Activated T-helper 9 cell treated with anti-CD3 and anti-CD28 coated beads, Interleukin-2, amount 50 U/mL, for 16 hours (primary cell): ENCODE measurements at places on chromosomes 2 and 18.

DNA sequence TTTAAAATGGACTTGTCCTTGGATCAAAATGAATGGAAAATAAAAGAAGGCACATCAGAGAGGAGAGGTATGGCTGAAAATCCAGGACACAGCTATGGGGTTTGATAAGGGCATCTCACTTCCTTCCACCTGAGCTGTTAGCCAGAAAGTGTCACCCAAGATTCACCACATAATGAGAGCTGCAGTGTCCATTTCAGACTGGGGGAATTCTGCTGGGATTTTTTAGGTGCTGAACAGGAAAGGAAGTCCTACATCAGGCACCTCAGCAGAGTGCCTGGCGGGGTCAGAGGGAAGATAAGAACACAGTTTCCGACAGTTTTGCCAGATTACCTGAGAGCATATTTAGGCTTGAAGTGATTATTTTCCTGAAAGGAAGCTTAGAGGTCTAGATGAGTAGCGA is 187.6 kb upstream of the HNMT start:
- DNase-seq = no peak

DNA sequence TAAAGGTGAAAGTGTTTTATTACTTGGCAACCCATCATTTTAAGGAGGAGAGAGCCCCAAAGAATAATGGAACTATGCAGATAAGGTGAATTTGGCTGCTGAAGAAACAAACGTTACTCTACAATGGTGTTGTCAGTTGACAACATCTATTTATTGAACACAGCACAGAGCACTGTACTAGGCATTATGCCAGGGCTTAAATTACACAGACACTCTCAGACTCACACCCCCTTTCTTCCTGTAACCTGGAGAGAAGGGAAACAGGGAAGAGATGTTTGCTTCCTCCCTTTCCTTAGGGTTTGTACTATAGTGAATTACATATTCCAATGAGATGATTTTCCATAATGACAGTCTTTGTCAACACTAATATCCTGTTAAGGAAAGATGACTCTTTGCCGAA is 94.0 kb upstream of the ATP5MC3 start:
- DNase-seq = no peak

DNA sequence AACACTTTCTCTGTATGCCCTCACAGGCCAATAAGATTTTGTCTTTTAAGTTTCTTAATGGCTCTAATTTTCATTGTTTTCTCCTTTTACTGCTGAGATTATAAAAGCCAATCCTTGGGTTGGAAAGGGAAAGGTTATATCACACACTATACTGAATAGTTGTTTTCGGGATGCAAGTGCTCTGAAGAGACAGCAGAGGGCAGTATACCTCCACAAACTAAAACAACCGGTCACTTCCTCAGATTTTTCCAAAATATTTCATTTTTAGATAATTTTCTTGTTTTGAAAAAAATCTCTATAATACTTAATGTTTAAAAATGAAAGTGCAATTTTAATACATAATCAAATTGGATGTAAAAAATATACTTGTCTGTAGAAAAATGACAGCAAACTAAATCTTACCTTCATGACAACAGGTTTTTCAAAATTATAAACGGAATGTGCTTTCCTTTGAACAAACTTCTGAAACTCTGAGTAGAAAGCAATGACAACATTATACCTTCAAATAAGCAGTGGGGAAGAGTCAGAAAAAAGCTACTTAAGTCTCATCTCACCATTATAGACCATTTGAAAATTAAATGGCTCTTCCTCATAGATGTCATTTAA is 82.7 kb downstream of the ORC4 start:
- no peak for DNase-seq

GRCh38 chr2:204415406-204416181 is 129.7 kb upstream of the PARD3B start:
- DNase-seq = no peak

GRCh38 chr2:241025639-241026038 is 27.2 kb downstream of the SNED1 start:
- no peak for DNase-seq

DNA sequence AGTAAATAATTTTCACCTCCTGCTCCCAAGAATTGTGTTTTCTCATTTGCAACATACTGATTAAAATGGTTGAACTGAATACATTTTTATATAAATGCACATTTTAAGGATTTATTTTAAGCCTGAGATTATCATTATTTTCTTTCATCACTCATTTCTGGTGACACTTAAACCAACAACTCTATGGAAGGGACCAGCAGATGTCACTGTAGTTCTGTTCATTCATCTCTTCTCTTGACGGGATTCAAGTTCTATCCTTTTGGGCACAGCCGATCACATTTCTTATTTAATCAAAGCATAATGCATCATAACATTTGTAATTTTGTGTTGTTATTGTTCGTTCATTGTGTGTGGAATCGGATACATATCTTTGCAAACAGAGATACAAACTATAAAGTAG is 417.9 kb downstream of the HRH4 start:
- DNase-seq = no peak

GRCh38 chr2:127089478-127090235 is 17.3 kb downstream of the BIN1 start:
- no peak for DNase-seq

GRCh38 chr18:79567481-79568147 is 112.0 kb upstream of the CTDP1 start:
- DNase-seq = no peak

GRCh38 chr18:35489913-35490490 is 7.8 kb downstream of the INO80C start:
- DNase-seq = no peak

- no peak for DNase-seq
Measured at GRCh38 chr2:88770016-88770415, 78.5 kb downstream of the RPIA start.

GRCh38 chr2:171864357-171864985 is 29.6 kb downstream of the SLC25A12 start:
- DNase-seq = no peak

GRCh38 chr2:3635171-3635974 is 22.6 kb upstream of the ALLC start:
- DNase-seq = no peak

GRCh38 chr2:218557941-218558340 is 10.2 kb downstream of the USP37 start:
- no peak for DNase-seq

DNA sequence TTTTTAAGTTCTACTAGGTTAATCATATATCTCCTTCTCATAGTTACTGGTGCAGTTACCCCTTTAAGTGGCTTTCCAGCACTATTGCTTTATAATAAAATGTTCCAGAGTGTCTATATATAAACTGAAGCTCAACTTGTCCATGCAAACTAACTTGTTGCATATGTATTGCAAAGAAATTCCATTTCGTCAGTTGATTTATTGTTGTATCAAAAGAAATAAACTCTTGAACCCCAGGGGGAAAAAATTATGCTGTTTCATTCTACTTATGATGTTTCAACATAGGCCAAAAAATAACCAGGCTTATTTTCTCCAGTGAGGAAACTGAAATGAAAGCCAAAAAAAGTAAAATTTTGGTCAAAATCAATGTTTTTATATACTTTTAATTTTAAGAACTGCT is 491.9 kb downstream of the NR4A2 start:
- DNase-seq = no peak

- DNase-seq = no peak
Measured at GRCh38 chr2:223589901-223590300, 12.3 kb downstream of the SCG2 start.

- DNase-seq = no peak
Measured at GRCh38 chr2:36650031-36650829, 46.3 kb upstream of the VIT start.

- DNase-seq = no peak
Measured at GRCh38 chr2:240460253-240460711, 24.8 kb downstream of the GPC1 start.

DNA sequence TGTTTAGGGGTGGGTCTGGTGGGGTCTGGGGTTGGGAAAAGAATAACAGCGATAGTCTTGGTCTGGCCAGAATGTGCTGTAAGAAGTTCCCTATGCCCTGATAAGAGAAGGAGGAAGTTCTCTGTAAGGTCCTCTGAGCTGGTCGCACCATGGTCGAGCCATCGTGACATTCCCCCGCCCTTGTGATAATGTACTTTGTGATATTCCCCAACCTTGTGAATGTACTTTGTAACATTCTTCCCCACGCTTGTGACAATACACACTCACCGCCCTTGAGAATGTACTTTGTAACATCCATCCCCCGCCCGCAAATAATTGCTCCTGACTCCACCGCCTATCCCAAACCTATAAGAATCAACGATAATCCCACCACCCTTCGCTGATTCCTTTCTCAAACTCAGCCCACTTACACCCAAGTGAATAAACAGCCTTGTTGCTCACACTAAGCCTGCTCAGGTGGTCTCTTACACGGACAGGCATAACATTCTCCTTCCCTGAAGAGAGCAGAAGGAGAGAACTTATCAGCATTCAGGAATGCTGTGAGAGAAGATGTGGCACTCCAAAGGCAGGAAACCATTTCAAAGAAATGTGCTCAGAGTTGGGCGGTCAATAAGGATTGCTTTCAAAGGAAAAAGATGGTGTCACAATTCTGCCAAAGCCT is 17.8 kb upstream of the DUSP19 start:
- DNase-seq = no peak

DNA sequence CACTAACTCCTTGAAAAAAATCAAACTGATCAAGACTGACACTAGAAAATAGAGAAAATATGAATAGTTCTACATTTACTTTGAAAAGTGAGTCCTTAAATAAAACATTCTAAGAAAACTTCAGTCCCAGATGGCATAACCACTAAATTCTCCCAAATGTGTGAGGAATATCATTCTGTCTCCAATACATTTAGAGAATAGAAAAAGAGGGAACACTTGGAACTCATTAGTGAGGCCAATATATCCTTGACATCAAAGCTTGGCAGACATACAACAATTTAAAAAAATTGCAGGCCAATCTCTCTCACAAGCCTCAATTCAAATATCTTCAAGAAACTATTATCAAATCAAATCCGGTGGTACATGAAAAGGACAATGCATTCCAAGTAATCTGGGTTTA is 79.3 kb upstream of the TMEM247 start:
- DNase-seq = no peak

GRCh38 chr2:19902216-19902740 is 495 bp upstream of the TTC32 start:
- no peak for DNase-seq

GRCh38 chr2:201842131-201842860 is 36.0 kb downstream of the CDK15 start:
- no peak for DNase-seq

DNA sequence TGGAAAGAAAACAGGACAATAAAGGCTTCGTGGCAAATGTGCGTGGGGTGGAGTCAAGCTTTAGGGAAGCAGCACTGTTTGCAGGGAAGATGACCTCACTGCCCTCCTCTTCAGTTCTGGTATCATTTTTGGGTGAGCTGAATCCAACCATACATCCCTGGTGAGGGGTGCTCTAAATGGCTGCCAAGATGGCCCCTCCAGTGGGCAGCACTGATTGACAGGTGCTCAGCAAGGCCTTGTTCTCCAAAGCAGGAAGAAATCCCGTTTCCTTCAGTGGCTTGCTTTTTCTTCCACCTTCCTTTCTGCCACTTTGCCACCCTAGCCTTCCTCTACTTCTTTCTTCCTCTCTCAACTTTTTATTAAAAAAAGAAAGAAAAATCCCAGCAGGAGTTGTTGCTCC is 132.8 kb upstream of the SP5 start:
- no peak for DNase-seq

DNA sequence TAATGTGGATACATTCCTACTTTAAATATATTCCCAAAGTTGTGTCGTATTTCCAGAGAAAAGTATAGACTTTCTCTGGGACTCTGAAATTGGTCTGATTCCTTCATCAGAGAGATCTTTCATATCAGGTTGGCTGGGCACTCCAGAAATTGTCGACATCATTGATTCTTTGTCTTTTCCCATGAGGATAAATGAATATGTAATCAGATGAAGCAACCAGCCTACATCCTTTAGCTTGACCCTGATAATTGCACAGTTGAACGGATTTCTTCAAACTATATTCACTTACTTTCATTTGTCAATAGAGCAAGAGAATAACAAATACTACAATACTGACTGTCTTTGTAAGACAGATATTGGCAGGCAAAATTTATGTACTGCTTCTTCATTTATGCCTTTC is 680.2 kb upstream of the LRRTM4 start:
- no peak for DNase-seq

- DNase-seq = no peak
Measured at GRCh38 chr18:37330173-37330572, 235.4 kb downstream of the CELF4 start.

GRCh38 chr2:233385489-233386044 is 31.3 kb downstream of the DGKD start:
- DNase-seq = no peak

- no peak for DNase-seq
Measured at GRCh38 chr2:20589975-20590703, 60.8 kb downstream of the HS1BP3 start.

DNA sequence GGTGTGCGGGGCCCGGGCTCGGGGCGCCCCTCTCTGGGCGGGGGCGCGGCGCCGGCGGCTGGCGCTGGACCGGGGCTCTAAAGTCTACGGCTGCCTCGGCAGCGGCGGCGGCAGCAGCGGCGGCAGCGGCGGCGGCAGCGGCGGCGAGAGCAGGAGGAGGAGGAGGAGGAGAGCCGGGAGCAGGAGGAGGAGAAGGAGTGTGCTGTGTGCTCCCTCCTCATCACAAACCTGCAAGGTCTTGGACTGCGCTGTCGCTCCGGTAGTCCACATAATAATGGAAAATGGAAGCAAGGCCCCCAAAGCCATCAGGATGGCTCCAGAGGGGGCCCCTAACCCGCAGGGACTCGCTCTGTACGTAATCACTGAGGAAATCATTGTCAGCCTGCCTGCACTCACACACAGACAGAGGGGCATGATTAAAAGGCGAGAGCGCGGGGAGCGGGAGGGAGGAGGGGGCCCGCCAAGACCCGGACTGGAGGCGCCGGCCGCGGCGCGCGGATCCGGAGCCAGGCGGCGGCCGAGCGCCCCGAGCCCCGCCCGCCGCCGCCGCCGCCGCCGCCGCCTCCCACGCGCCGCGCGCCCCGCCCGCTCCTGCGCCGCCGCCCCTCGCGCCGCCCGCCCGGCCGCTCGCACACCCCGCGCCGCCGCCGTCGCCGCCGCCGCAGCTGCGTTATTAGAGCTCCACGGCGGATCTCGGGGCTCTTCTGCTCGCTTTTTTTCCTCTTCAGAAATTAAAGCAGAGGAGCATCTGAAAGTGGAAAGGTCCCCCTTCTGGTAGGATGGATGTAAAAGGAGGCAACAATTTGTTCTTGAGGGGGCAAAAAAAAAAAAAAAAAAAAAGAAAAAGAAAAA is at the start of gene ZNF521:
TSS of gene ZNF521 (minus strand) at position 390 of the 852 bp plus-strand sequence. CDS start 1,220 bp downstream, outside the sequence.
- no peak for DNase-seq

DNA sequence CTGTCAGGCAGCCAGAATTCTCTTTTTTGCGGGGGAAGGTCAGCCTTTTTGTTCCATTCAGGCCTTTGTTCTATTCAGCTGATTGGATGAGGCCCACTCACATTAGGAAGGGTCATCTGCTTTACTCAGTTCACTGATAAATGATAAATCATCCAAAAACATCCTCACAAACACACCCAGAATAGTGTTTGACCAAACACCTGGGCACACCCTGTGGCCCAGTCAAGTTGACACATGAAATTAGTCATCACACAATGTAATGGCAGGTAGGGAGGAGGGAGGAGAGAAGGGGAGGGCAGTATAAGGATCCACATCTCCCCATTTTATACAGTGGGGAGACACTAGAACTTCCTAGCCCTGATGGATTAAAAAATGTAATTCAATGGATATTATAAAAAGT is 8.3 kb upstream of the RMC1 start:
- DNase-seq = no peak

GRCh38 chr2:192885569-192886160 is 690.9 kb upstream of the TMEFF2 start:
- no peak for DNase-seq

GRCh38 chr2:1798115-1798784 is 53.9 kb upstream of the PXDN start:
- DNase-seq = no peak
